Activated T-cell treated with anti-CD3 and anti-CD28 coated beads, Interleukin-2, amount 50 U/mL, for 48 hours (primary cell): ENCODE measurements at places on chromosomes 12 and 14.

DNA sequence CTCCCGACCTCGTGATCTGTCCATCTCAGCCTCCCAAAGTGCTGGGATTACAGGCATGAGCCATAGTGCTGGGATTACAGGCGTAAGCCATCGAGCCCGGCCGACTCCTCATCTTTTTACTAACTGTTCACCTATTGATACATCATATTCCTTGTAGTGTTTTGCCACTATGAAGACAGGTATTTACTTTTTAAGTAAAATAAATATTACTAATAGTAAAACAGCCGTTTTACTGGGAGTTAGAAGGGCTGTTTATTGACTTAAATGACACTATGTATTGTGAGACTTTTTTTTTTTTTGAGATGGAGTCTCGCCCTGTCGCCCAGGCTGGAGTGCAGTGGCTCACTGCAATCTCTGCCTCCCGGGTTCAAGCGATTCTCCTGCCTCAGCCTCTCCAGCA, 51.5 kb downstream of the DIP2B start:
- DNase-seq, result no peak

- DNase-seq, result no peak
These were observed 185.4 kb downstream of the GXYLT1 start for GRCh38 chr12:41959271-41959670.

DNA sequence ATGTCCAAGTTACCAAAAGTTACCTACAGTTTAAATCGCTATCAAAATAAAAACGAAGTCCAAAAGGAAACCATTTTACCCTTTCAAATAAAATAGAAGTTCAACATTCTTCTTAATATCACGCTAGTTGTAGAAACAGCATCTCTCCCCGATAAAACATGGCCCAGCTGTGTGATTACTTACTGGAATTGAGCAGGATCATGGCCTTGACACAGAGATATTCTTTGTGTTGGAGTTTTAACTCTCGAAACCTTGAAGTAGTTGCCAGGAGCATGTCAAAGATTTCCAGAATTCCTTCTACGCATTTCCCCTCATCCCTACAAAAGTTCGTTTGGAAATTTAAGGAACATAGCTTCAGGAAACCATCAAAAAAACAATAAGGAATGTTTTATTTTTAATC, 44.8 kb downstream of the ESR2 start:
- DNase-seq, result no peak

- DNase-seq, result no peak
These were observed 28.7 kb upstream of the REP15 start for GRCh38 chr12:27667540-27667939.

- DNase-seq, result no peak
These were observed 58.9 kb downstream of the DAD1 start for GRCh38 chr14:22530127-22530526.

DNA sequence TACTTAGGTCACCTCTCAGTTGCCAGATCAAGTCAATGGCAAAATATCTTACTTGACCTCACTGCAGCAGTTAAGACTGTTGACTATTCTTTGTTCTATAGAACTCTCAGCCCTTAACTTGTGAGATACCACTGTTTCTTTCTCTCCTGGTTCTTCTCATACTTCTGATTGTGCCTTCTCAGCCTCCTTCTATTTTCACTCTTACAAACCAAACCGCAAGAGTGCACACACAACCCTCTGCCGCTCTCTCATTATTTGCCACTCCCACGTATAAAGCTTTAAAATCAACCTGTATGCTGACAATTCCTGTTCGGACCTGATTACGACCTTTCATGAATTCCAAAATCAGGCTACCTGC, 4.5 kb downstream of the E2F7 start:
- DNase-seq, result no peak

GRCh38 chr12:128644664-128645296, 179.0 kb downstream of the SLC15A4 start:
- peak; percentile 52 for DNase-seq

DNA sequence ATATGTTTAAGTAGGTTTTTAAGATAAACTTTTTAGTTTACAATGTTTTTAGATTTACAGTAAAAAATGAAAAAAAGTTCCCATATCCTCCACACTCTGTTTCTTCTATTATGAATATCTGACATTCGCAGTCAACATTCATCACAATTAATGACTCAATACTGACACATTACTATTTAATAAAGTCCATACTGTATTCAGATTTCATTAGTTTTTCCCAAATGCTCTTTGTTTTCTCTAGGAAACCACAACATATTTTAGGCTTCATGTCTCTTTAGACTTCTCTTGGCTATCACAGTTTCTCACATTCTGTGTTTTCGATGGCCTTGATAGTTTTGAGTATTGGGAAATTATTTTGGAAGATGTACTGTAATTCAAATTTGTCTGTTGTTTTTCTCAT, 399.8 kb downstream of the SLC6A15 start:
- no peak for DNase-seq

DNA sequence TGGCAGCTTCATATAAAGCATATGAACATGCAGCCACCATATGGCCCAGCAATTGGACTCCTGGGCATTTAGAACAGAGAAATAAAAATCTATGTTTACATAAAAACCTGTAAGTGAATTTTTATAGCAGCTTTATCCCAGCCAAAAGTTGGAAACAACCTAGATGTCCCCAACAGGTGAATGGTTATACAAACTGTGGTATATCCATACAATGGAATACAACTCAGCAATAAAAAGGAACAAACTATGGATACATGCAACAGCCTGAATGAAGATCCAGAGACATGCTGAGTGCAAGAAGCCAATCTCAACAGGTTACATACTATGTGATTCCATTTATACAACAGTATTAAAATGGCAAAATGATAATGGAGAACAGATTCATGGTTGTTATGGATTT, 3.7 kb downstream of the TMTC1 start:
- DNase-seq, result no peak

DNA sequence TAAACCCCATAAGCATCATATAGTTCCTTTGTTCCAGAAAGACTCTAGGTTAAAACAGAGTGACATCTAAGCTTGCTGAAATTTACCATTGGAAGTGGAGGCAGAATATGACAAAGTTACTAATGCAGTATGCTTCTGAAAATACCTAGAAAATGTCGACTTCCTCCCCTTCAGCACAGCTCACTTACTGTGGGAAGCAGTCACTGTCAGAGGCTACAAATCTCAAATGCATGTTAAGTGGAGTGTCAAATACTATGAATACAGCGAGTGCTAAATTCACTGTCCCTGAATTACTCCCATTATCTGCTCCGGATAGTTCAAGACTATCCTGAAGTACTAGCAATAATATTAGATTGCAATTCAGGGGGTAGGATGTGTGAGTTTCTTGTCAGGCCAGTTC, 1454.6 kb downstream of the AACS start:
- DNase-seq, result no peak

DNA sequence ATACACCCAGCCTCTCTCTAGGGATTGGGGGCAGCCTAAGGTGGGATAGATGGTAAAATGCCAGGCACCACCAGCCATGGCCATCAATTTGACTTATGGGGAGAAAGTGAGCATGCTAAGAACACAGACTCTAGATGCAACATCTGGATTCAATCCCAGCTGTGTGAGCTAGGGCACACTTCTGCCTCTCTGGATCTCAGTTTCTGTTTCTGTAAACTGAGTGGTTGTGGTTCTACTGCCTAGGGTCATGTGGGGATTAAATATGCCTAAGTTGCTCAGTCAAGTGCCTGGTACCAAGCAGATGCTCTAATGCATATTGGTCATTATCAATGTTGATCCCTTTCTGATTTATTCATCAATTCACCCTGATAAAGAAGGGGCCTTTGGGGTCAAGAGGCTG, 12.6 kb upstream of the OAS1 start:
- DNase-seq, result no peak

DNA sequence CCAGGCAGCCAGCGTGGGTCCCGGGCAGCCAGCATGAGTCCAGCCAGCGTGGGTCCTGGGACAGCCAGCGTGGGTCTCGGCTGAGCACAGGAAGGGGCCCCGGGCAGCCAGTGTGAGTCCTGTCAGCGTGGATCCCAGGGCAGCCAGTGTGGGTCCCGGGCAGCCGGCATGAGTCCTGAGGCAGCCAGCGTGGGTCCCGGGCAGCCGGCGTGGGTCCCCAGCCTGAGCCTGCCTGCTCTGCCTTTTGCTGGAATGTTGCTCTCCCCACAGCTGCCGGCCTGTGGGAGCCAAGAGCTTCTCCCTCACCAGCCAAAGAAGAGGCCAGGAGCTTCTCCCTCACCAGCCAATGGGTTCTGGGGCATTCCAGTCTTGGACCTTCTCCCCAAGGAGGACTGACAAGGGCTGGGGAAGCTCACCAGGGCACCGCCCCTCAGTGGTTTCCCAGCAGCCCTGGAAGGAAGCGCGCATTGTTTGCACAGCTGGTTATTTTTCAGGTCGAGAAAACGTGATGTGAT, 15.0 kb upstream of the RFLNA start:
- no peak for DNase-seq

DNA sequence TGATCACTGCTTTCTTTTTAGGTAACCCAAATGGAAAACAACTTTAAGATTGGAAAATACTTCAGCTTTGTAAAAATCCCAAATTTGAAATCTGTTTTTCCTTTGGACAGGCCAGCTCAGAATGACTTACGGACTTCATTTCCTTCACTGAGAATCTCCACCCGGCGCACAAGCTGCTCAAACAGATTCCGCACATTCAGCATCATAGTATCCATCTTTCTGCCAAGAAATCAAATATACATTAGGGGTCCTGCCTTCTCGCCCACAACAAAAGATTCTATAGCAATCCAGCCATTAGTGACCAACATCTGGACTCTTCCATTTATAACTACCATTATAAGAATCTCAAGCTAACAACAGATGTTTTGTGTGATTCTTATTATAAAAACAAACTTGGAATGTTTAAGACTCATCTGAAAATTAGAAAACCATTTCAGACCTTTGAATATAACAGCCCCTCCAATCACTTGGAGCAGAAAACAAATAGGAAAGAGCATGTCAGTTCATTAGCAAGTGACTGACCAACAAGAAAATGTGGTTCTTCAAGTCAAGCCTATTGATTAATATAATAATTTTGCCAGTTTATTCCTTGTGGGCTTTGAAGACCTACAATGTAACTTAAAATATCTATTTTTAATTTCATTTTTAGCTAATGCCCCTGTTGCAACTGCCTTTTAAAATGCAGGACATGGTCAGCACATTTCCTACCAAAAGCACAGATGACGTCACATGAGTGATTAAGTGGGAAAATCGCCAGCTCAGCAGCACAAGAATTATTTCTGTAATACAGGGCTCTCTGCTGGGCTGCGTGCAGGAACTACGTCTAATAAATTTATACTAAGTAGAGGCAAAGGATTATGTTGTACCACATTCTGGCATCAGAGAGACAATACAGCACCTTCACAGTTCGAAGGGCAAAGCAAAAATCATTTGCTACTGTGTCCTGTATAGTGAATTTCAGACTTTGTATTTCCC, 8.5 kb downstream of the RACGAP1 start:
- DNase-seq, result no peak
